Activated naive CD8-positive, alpha-beta T cell treated with anti-CD3 and anti-CD28 coated beads for 36 hours (primary cell): ENCODE measurements at places on chromosomes 12 and 14. TPM values are rescaled to one million over a fixed set of nuclear protein-coding genes. Genes with fewer than 3 reads are reported as not detected.

The GLI1 gene
- total RNA-seq, result 0.56 TPM

GRCh38 chr14:65103150-65103760, 938 bp upstream of the MAX start:
- H3K27ac ChIP-seq, result peak overlapping the region; percentile 63
- H3K36me3 ChIP-seq, result peaks cover 17% of the 10 kb centered on the region
- peaks cover 24% of the 10 kb centered on the region for H3K4me1 ChIP-seq
- peak overlapping the region; percentile 99 for H3K4me3 ChIP-seq

GRCh38 chr12:65294641-65295262, 16.3 kb downstream of the MSRB3 start:
- no peak for DNase-seq
- no peak overlapping the region for H3K27ac ChIP-seq
- no peaks in the 10 kb centered on the region for H3K36me3 ChIP-seq
- H3K27me3 ChIP-seq, result peaks cover 16% of the 10 kb centered on the region

DNA sequence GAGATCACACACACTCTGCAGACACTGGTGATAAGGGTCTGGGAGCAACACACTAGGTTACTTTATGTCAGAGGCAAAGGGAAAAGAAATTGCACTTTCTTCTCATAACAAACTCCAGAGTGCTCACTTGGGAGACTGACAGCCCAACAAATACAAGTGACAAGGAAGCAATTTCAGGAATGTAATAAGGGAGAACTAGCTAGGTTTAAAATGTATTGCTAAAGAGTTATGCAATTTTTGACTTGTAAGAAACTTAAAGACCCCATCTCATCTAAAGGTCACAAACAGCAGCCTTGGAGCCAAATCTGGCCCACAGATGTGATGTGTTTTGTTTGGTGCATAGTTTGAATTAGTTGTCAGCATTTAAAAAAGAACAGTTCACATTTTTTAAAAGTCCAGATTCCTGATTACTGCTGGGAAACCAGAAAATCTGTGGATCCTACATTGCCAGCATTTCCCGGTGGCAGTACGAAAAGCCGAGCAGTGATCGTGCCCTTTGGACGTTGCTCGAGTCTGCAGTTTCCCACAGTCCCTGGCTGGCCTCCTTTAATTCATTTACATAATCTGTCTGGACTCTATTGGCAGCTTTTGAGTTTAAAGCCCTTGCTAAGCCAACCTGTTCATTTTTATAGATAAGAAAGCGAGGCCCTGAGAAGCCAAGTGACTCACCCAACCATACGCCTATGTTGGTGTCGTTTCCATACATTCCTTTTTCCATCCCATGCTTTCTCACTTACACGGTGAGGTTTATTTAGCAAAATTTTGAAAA, 42.0 kb upstream of the ETV6 start:
- no peak overlapping the region for H3K27ac ChIP-seq
- H3K4me3 ChIP-seq, result no peak overlapping the region
- DNase-seq, result no peak

The SMIM41 gene
- total RNA-seq, result not detected

DNA sequence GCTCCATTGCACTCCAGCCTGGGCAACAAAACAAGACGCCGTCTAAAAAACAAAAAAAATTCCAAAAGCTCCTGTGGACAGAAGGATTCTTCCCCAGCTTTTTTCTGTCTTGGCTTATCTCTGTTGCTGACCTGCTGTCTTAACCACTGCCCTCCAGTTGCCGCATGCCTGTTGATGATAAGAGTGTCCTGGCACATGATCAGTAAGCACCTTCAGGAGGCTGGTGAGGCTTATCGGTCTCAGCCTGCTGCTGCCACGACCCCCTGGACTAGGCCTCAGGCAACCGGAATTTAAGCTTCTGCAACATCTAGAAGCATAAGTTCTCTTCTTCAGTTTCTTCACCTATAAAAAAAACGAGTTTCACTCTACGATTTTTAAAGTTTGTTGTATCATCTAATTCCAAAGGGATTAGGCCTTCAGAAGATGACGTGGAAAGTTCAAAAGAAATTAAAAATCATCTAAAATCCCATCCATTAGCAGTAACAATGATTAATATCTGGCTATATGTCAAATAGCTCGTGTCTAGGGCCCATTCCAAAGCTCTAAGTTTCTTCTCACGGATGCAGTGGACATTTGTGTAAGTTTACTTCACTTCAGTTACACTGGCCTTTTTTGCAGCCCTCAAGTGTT, 46.4 kb downstream of the RESF1 start:
- H3K4me3 ChIP-seq, result no peak overlapping the region
- peaks cover 4% of the 10 kb centered on the region for H3K4me1 ChIP-seq
- H3K27me3 ChIP-seq, result no peaks in the 10 kb centered on the region
- H3K27ac ChIP-seq, result no peak overlapping the region

DNA sequence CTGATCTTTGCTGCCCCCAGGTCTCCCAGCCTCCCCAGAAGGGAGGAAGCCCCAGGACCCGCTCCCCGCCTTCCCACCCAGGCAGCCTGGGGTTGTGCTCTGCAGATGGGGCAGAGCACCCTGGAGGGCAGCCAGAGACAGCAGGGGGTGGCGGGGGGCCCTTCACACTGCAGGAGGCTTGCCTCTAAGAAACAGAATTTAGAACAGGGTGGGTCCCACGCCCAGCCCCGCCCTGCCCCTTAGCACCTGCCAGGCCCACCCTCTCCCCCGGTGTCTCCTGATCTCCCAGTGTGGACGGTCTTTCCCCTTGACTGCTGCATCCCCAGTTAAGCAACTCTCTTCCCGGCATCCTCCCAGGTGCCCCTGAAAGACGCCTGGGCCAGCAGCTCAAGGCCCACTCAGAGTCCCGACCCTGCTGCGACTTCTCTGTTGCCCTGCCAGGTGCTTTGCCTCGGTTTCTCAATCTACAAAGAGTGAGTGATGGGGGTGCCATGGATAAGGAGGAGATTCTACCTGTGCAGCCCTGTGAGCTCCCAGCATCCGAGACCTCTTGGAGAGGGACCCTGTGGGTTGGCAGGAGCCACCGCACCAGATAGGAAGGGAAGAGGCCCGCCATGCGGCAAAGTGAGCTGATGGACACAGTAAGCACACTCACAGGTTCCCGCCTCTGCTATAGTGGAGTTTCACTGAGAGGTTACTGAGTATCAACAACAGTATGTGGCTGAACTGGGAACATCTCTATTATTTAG, 327.1 kb upstream of the FKBP4 start:
- H3K4me3 ChIP-seq, result no peak overlapping the region
- H3K4me1 ChIP-seq, result no peaks in the 10 kb centered on the region
- peaks cover 4% of the 10 kb centered on the region for H3K27me3 ChIP-seq
- no peak overlapping the region for H3K27ac ChIP-seq

The LMO3 gene
- not detected for total RNA-seq

GRCh38 chr14:82500222-82500621, 966.6 kb upstream of the SEL1L start:
- H3K27ac ChIP-seq, result no peak overlapping the region
- H3K4me1 ChIP-seq, result no peaks in the 10 kb centered on the region
- no peaks in the 10 kb centered on the region for H3K27me3 ChIP-seq
- H3K4me3 ChIP-seq, result no peak overlapping the region
- no peak for DNase-seq

DNA sequence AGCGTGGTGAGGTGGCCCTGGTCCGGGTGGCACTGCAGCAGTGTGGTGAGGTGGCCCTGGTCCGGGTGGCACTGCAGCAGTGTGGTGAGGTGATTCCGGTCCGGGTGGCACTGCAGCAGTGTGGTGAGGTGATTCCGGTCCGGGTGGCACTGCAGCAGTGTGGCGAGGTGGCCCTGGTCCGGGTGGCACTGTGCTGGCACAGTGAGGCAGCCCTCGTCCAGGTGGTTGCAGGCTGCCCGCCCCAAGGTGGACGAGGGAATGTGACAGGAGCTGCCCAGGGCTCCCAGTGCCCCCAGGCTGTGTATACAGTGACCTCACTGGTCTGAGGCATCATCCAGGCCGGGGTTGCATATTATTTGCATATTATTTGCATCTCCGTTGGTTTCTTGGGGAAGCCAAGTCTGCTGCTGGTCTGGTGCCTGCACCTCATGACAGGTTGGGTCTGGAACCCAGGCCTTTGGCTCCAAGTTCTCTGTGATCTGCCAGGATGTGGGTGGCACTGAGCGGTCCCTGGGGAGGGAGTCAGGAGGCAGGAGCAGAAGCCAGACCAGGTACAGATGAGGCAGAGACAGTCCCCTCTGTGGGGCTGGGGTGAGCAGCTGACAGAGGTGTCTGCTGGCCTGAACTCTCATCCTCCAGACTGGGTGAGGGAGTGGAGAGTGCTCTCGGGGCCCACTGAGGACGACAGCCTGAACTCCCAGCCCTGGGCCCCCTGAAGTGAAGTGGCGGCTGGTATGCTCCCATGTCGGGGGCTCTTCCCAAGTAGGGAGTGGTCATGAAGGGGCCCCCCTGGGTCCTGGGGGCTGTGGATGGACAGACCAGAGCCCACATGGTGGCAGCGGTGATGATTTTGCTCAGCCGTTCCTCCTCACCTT, 79.3 kb downstream of the KIF26A start:
- no peak for DNase-seq
- H3K36me3 ChIP-seq, result no peaks in the 10 kb centered on the region
- no peak overlapping the region for H3K4me3 ChIP-seq
- peaks cover 25% of the 10 kb centered on the region for H3K27me3 ChIP-seq

The ZFP36L1 gene
- 84.4 TPM for total RNA-seq

GRCh38 chr12:109461049-109461845, 15.9 kb downstream of the KCTD10 start:
- no peak overlapping the region for H3K4me3 ChIP-seq
- peaks cover 10% of the 10 kb centered on the region for H3K36me3 ChIP-seq
- no peak overlapping the region for H3K27ac ChIP-seq
- peaks cover 40% of the 10 kb centered on the region for H3K4me1 ChIP-seq
- H3K27me3 ChIP-seq, result no peaks in the 10 kb centered on the region

DNA sequence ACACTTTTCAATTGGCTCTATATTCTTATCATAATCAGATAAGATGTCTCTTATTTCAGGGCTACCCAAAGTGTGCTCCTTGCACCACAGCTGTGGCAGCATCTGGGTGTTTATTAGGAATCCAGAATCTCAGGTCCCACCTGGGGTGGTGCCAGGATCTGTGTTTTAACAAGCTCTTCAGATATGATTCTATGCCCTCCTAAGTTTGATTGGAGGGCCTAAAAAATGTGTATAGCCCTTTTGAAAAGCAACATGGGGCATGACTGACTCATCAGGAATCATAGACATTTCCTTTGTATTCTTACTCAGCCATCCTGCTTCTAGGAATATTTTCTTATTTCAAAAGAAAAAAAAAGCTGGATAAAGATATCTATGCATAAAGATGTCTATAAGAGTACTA, 103.1 kb downstream of the HELB start:
- no peak overlapping the region for H3K27ac ChIP-seq
- no peaks in the 10 kb centered on the region for H3K4me1 ChIP-seq
- no peak overlapping the region for H3K4me3 ChIP-seq
- no peak for DNase-seq
- no peaks in the 10 kb centered on the region for H3K27me3 ChIP-seq
- no peaks in the 10 kb centered on the region for H3K36me3 ChIP-seq

- no peak for DNase-seq
- H3K36me3 ChIP-seq, result no peaks in the 10 kb centered on the region
- H3K27ac ChIP-seq, result no peak overlapping the region
- no peak overlapping the region for H3K4me3 ChIP-seq
- H3K27me3 ChIP-seq, result peaks cover 46% of the 10 kb centered on the region
Measured at GRCh38 chr14:51653775-51654532, 2.2 kb downstream of the FRMD6 start.

DNA sequence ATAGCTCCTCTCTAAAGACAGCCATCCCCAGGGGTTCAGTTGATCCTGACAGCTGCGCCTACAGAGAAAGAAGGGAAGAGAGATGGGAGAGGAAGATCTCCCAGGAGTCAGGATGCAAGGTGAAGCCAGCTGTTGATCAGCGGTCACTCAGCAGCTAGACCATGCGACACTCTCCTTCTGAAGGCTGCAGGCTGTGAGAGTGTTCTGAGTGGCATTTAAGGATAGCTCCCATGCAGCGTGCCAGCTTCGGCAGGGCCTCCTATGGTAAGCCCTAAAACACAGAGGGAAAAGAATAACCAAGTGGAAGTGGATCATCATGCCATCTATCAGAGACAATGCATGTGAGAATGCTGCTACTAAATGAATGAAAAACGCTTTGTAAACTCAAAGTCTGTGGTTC, 197.9 kb upstream of the NUDT4 start:
- no peaks in the 10 kb centered on the region for H3K27me3 ChIP-seq
- H3K4me3 ChIP-seq, result no peak overlapping the region
- DNase-seq, result no peak

DNA sequence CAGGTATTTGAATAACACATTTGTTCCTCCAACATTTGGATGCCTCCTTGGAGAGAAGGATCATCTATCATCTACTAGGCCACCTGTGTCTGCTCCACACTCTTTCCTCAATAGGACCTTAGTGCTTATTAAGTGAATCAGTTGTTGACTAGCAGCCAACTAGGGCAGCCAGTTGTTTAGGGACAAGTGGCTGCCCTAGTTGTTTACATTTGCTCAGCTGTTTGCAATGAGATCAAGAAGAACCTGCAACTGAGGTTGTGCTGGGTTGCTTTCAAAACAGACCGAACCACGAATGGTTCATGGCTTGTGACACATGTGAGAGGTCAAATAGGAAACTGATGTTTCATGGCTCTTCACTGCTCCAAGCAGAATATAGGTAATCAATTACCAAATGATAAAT, 53.8 kb downstream of the TMCC3 start:
- H3K4me3 ChIP-seq, result no peak overlapping the region
- no peak overlapping the region for H3K27ac ChIP-seq
- no peaks in the 10 kb centered on the region for H3K36me3 ChIP-seq
- H3K4me1 ChIP-seq, result no peaks in the 10 kb centered on the region
- peaks cover 6% of the 10 kb centered on the region for H3K27me3 ChIP-seq

DNA sequence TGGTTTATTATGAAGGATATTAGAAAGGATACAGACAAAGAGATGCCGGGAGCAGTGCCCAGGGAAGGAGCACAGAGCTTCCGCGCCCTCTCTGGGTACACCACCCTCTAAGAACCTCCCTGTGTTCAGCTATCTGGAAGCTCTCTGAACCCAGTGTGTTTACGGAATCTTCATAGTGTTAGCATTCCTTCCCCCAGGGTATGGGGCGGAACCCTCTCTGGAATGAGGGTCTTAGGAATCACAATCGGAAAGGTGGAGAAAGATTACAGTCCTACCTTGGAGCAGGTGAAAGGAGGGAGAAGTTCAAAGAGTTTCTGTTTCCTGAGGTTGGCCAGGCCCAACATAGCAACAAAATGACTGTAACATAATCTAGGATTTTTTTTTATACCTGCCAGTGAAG, 6.8 kb upstream of the NUDT4 start:
- no peak for DNase-seq
- H3K4me1 ChIP-seq, result peaks cover 8% of the 10 kb centered on the region
- no peak overlapping the region for H3K27ac ChIP-seq
- H3K27me3 ChIP-seq, result no peaks in the 10 kb centered on the region
- no peak overlapping the region for H3K4me3 ChIP-seq
- H3K36me3 ChIP-seq, result no peaks in the 10 kb centered on the region

GRCh38 chr14:69531135-69531534, 43.5 kb downstream of the CCDC177 start:
- no peaks in the 10 kb centered on the region for H3K36me3 ChIP-seq
- DNase-seq, result no peak
- H3K27ac ChIP-seq, result no peak overlapping the region
- H3K4me1 ChIP-seq, result no peaks in the 10 kb centered on the region
- H3K4me3 ChIP-seq, result no peak overlapping the region
